NCI-H524 treated with DMSO at 0.1 percent for 48 hours (cell line): ENCODE measurements at places on chromosomes 6 and 20.

DNA sequence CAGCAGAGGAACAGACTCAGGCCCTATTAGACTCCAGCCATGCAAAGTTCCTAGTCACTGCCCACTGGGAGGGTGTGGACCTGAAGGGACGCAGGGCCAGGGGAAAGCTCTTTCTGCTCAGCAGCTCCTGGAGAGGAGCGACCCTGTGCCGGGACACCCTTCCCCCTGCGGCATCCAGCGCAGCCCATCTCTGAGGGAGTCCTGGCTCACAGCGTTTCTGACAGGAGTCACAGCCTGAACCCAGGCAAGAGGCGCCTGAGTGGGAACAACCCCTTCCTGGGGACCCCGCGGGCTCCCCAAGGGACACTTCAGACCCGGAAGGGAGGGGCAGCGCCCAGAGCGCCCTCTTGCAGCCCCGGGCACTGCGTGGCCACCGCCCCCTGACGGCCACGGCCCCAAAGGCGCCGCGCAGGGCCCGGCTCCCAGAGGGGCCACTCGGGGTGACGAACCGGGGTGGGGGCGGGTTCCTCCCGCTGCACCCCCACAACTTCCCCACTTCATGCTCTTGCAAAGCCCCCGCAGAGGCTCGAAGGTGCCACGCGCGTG lies 862 bp downstream of the UCKL1 start:
- no peak for DNase-seq

DNA sequence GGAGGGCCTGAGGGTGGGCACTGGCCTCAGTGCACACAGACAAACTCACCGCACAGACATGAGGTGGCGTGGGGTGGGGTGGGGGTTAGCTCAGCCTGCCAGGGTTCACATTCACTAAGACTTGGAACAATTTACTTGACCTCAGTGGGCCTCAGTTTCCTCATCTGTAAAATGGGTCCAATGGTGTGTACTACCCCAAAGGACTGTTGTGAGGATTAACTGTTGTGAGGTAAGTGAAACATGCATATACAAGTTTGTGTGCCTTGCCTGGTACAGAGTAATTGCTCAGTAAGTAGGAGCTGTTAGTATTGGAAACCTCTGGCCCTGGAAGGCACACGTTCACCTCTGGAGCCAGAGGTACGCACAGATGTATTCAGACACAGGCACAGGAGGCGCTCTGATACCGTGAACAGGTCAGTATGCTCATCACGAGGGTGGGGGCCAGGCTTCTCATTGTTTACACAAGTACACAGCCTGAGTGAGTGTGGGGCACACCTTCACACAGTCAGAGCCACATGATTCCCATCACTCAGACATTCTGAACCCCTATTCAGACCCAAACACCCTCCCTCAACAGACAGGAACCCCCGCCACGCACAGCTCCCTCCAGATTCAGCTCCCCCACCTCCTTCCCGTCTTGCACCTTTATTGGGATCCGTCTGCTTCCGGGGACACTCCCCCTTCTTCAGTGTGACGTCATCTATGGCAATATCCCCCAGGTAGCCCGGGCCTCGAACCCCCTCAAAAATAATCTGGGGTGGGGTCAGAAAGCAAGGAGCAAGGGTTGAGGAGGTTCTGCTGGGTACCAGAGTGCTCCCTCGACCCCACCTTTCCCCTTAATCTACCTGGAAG lies 59.9 kb downstream of the MDGA1 start:
- DNase-seq = no peak

GRCh38 chr6:170355661-170356060 lies 49.1 kb downstream of the FAM120B start:
- DNase-seq = no peak

- DNase-seq = no peak
These were observed 917 bp upstream of the TEAD3 start for GRCh38 chr6:35497571-35498421.

GRCh38 chr20:23228912-23229311 lies 121.7 kb upstream of the NXT1 start:
- no peak for DNase-seq

- DNase-seq = no peak
These were observed 86.4 kb upstream of the CBLN4 start for GRCh38 chr20:56091628-56092234.

DNA sequence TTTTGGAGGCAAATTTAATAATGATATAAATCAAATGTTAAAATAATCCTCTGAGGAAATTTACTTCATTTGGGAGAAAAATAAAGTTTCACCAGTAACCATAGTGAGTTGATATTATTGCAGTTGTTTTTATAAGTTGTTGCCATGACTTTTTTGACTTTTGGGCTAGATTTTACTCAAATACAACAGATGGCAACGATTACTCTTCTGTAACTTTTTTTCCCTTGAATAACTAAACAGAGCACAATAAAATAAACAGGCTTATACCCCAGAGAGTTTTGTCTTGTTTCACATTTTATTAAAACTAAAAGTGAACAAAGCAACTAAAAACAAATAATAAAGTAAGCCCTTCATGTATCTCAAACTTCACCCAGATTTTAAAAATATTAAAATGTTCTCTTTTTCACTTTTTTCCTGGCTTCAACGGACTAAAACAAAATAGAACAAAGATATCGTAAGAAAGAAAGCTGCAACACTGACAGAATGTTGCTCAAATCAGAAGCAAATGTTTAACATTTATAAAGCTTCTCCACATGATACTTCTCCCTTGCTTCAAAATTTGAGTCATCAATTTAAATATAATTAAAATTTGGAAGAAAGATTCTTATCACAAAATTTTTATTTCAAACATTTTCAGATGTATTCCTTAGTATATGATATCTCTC lies 42.5 kb upstream of the BMP5 start:
- no peak for DNase-seq
